ENCODE measurements at places on chromosomes 5 and 9. TPM values are rescaled to one million over a fixed set of nuclear protein-coding genes. Genes with fewer than 3 reads are reported as not detected.

DNA sequence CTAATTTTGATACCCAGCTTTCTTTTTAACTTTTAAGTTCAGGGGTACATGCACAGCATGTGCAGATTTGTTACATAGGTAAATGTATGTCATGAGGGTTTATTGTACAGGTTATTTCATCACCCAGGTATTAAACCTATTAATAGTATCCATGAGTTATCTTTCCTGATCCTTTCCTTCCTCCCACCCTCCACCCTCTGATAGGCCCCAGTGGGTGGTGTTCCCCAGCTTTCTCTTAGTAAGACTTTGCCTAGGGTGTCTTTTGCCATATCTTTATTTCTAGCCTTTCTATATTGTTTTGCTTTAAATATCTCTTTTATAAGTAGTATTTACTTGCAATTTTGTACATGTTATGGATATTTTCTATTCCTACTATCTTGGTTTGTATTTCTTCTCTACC is 243.7 kb downstream of the SGCD start:
- no peak for DNase-seq

DNA sequence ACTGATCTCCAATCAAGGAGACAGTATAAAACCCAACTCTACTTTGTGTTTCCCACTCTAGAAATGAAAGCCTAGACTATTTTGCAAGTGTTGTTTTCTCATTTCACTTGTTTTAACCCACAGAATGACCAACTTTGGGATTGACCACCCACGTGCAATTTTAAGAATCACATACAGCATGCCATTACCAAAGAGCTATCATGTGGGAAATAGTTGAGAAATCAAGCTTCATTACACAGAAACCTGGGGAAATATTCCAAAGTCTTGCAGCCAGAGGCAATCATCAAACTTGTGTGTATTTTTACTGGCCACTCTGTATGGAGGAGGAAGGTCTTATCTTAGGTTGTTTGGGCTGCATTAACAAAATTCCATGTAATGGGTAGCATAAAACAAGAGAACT is 451.4 kb upstream of the DAB2 start:
- DNase-seq: no peak

- no peak for DNase-seq
Observed at GRCh38 chr5:518721-519120, 5.5 kb downstream of the SLC9A3 start.

GRCh38 chr5:68239487-68239886 is 23.9 kb downstream of the PIK3R1 start:
- no peak for DNase-seq

DNA sequence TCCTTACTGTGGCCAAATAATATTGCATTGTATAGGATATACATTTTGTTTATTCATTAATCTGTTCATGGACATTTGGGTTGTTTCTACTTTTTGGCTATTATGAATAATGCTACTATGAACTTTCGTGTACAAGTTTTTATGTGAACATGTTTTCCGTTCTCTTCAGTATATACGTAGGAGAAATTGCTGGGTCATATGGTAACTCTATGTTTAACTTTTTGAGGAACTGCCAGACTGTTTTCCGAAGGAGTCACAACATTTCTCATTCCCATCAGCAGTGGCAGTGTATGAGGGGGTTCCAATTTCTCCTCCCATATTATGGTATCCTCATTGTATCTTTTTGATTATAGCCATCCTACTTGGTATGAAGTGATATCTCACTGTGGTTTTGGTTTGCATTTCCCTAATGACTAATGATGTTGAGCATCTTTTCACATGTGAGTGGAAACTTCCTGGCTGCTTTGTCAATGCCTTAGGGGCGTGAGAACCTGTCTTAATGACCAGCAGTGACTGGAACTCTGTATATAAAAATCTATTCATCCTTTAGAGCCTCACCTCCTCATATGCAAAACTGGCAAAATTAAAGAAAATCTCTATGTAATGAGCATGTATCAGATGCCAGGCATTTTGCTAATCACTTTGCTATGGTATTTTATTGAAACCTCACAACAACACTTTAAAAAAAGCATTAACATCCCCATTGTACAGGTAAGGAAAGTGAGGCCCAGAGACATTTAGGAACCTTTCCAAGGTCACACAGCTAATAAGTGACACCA is 47.8 kb upstream of the TGFBR1 start:
- no peak for DNase-seq

DNA sequence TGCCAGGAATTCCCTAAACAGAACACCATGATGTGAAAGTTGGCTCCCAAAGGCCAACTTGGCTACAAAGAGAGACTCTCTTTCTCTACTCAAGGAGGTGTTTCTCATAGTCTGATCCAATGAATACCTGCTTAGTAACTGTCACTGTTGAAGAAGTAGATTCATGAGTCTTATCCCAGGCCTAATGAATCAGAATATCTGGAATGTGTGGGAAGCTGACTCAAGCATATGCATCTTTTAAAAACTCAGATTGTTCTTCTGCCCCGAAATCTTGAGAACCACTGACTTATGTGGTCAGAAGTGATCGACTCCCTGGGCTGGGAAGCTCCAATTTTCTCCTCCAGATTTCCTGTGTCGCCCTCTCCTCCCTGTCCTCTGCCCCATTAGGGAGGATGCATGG is 345.6 kb downstream of the PLK2 start:
- no peak for DNase-seq

Gene INSL6
- not detected for total RNA-seq

DNA sequence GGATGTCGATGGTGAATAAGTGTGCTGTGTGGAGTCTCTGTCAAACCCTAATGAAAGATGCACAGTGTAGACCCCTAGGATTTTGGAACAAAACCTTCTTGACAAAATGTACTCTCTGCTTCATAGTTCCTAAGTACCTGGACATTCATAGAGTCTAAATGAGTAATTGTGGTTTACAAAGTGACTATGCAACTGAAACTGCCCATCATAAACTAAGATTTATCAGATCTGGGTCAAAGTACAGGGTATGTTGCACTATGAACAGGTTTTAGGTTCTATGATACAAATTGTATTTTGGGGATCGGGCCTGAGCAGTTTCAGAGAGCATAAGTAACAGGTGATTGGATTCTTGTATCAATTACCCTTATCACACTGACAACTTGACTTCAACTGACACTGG is 79.4 kb downstream of the LURAP1L start:
- DNase-seq: no peak

DNA sequence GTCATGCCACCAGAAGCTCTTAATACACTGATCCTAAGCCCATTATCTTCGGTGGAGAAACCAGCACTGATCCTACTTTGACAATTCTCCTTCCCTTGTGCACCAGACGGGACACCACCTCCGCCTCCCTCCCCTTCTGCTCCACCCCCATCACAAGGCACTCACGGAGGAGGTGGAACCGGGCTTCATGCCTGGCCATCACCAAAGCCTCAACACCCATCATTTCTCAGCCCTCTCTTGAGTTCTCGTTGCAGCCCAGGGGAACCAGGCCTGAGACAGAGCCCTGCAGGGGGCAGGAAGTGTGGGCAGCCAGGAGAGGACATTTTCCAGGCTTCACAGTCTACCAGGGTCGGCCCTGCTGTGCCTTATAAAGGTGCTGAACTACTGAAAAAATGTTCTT is 160.5 kb downstream of the GOLPH3 start:
- no peak for DNase-seq

DNA sequence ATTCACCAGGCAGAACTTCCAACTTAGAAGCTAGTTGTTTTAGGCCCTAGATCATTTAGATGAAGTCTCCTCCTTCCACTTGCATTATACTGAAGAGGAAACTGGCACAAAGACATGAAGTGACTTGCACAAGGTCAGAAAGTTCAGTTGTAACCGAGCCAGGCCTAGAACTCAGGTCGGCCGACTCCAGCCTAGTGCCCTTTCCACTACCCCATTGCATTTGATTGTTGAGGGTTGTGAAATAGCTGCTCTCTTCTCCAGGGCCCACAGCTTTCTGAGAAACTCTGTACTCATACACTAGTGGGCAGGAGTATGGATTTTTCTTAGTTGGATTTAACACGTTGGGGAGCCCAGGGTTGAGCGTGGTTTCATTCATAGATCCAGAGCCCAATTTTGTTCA is 5.6 kb downstream of the ZNF462 start:
- DNase-seq: no peak

GRCh38 chr9:72188232-72188631 is 39.0 kb downstream of the GDA start:
- DNase-seq: no peak

DNA sequence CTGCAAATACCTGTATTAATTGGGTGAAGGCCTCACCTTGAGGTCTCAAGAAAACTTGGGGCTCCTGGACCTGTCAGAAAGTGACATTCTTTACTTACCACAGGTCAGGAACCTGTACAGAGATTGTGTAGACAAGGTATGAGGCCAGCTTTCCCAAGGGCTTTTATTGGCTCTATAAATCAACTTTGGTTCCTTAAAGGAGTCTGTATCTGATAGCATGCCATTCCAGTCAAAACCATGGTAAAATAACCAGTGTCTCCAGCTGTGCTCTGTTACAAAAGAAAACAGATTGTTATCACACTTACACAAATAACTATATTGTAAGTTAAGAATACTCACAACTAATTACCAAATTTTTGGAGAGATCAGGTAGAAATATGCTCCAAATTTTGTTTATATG is 64.5 kb downstream of the COL15A1 start:
- no peak for DNase-seq

DNA sequence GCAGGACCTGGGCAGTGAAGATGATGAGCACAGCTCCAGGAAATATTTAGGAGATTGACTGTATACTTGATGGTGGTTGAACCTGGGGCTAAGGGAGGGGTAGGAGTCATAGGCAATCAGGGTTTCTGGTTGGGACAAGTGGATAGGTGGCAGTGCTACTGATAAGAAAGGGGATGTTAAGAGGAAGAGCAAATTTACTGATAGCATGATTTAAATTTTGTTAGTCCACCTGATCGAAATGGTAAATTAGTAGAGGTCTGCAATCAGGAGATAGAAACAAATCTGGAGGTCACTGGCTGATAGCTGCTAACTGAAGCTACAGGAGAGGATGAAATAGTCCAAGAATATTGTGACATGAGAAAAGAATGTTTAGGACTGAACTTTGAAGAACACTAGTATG is 5.7 kb upstream of the C5orf34 start:
- DNase-seq: no peak

DNA sequence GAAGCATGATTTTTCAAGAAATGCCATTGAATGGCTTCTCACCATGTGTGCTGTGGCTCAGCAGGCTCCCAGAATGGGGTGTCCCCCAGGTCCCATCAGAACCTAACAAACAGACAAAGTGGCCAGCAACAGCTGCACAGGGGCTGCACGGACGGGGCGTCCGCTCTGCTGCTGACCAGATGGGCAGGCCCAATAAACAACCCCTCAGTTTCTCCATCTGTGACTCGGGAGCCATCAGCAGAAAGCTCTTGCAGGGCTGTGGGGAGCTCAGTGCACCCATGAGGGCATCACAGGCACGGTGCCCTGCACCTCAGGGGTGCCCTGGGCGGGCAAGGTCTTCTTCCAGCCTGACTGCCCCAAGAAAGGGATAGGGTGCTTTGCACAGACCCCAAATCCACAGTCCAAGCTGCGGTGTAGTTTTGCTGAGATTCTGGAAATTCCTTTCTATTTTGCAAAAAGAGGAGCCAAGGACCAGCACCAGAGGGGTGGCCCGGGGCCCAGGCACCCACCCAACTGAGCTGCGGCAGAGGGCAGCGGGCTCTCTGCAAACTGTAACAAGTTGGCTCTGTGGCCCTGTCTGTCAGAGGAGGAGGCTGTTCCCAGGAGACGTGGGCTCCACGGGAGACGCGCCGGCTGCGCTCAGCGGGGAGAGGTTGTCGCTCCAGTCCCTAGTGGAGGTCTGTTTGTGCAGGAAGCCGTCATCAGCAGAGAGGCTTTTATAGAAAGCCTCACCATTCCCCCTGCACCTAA is 138.7 kb upstream of the PPP1R26 start:
- DNase-seq: no peak

DNA sequence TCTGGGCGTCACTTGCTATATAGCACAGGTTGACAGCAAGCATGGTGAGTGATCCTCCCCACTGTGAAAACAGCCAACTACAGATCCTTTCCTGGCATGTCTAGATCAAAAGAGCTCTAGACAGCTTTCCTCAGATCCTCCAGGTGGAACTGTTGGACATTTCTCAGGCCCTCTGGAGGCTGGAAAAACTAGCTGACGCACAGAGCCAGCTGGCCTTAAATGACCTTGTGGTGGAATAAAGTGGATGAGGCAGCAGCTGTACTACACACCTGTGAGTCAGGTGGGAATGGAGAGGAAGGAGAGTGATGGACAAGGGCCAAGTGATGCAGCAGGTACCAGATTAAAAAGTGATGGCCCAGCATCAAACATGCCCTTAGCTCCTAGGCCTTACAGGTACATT is 172.7 kb downstream of the TRIM32 start:
- DNase-seq: no peak

Measured in spinal cord (tissue), 10 donors.